Stimulated activated CD8-positive, alpha-beta memory T cell treated with anti-CD3 and anti-CD28 coated beads, Interleukin-15, amount 100 ng/mL, for 1 hour (primary cell): ENCODE measurements at places on chromosomes 12 and 14.

GRCh38 chr12:90091809-90092208 lies 383.2 kb upstream of the ATP2B1 start:
- no peak for DNase-seq

- DNase-seq: no peak
Observed at GRCh38 chr12:79573820-79574219, 116.9 kb downstream of the PAWR start.

DNA sequence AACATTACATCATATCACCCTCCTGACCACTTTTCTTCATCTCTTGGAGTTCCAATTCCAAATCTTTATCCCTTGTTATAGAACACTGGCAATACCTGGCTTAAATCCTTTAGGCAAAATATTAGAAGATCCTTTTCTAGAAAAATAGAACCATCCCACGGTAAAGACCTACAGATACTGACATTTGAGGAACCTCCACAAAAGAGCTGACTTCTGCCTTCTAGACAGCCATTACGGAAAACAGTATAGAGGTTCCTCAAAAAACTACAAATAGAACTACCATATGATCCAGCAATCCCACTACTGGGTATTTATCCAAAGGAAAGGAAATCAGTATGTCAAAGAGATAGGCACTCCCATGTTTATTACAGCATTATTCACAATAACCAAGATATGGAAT lies 241.7 kb upstream of the AMIGO2 start:
- no peak for DNase-seq

GRCh38 chr14:60968099-60968498 lies 12.8 kb downstream of the TRMT5 start:
- DNase-seq: no peak

DNA sequence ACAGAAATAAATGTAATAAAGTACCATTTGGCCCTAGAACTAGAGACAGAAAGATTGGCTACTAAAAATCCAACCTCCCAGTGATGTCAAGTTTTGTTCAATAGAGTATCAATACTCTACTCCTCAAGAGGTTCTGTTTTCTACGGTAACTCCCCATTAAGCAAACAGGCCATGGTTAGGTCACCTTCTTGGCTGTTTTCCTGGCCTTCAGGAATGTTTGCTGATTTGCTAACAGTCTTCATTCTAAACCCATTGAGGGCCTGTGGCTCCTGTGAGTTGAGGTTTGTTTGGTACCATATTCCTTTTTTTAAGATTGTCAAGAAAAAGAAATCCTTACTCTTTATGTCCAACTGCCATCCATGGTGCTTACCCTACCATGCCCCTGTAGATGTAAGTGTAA lies 1022.0 kb upstream of the TMEM132C start:
- DNase-seq: no peak
